ENCODE measurements at places on chromosomes 16 and 17.

GRCh38 chr17:60817192-60817591 is 139.5 kb downstream of the BCAS3 start:
- no peak for DNase-seq

DNA sequence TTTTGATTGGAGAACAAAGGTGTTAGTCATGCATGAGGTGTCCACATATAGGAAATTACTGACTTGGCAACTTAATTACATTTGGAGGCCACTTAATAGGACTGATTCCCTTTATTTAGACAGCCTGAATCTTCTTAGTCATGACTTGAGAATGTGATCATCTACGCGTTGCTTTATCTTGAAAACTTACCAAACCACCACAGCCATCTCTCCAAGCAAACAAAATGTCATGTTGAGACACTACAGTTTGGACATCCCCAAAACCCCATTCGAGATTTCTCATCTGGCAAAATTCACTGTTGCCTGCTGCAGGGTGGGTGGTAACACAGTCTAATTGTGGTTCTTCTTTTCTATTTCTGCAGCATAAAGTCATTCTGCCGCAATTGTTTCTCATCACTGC is 176.5 kb upstream of the CDH5 start:
- no peak for DNase-seq

DNA sequence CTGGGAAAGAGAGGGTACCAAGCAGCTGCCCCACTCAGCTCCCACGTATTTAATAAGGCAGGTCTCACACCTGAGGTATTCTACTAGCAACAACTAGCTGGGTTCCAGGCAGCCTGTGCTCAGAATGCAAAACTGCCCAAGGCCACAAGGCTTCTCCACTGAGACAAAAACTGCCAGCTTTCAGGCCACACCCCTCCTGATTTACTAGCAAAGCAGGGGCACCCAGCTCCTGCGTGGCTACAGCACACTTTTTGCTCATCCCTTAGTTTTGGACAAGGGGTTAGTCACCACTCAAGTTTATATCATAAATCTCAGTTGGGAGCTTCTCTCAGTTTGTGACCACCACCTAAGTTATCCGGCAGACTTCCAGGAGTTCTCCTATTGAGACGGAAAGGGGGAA is 494.6 kb downstream of the CDH11 start:
- DNase-seq, result no peak

DNA sequence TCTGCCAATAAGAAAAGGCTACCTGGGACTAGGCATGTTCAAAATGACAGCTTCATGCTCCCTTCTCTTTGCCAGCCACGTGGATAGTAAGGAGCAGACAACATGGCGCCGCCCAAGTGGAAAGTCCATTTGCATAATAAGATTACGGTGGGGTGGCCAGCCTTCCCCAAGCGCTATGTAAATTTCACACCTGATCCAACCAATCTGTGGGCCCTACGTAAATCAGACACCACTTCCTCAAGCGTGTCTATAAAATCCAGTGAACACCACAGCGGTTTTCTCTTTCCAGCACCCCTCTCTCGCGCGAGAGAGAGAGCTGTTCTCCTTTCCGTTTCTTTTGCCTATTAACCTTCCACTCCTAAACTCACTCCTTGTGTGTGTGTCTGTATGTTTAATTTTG is 140.3 kb upstream of the ERCC4 start:
- DNase-seq, result no peak

- DNase-seq, result no peak
Measured at GRCh38 chr16:88432753-88433152, 20.3 kb upstream of the ZFPM1 start.

- no peak for DNase-seq
Measured at GRCh38 chr16:3388325-3388724, 12.5 kb downstream of the ZSCAN32 start.

GRCh38 chr17:32261417-32261736 is 4.3 kb upstream of the RHBDL3 start:
- no peak for DNase-seq

DNA sequence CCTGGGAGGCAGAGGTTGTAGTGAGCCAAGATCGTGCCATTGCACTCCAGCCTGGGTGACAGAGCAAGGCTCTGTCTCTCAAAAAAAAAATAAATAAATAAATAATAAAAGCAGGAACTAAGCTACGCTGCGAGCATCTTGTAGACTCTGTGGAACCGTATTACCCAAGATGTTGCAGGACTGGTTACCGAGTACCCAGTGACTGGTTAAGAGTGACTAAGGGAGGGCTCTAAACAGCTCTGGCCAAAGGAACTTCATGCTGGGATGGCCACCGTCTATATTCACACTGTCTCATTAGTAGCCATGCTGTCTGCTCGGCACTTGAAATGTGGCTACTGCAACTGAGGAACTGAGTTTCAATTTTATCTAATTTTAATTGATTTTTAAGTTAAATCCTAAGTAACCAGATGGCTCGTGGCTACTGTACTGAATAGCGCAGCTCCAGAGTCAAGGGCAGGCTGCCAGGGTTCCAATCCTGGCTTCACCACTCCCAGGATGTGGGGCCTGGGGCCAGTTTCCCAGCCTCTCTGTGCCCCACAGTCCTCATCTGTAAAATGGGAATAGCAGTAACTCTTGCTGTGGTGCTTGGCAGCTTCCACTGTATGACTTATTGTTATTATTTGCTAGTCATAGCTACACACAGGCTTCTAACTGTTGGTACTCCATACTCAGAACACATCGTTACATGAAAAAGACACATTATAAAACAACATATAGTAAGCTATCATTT is 3.0 kb downstream of the NTAN1 start:
- no peak for DNase-seq

GRCh38 chr17:17890773-17891759 is 54.3 kb upstream of the SREBF1 start:
- peak; percentile 28 for DNase-seq

GRCh38 chr16:35744084-35744483 is 2284.7 kb downstream of the TP53TG3F start:
- no peak for DNase-seq

- DNase-seq, result no peak
Measured at GRCh38 chr16:67242138-67242730, 5.0 kb downstream of the FHOD1 start.

GRCh38 chr17:44333371-44333770 is 8.7 kb upstream of the SLC25A39 start:
- no peak for DNase-seq

- DNase-seq, result no peak
Measured at GRCh38 chr16:87927195-87927562, 9.2 kb downstream of the CA5A start.

DNA sequence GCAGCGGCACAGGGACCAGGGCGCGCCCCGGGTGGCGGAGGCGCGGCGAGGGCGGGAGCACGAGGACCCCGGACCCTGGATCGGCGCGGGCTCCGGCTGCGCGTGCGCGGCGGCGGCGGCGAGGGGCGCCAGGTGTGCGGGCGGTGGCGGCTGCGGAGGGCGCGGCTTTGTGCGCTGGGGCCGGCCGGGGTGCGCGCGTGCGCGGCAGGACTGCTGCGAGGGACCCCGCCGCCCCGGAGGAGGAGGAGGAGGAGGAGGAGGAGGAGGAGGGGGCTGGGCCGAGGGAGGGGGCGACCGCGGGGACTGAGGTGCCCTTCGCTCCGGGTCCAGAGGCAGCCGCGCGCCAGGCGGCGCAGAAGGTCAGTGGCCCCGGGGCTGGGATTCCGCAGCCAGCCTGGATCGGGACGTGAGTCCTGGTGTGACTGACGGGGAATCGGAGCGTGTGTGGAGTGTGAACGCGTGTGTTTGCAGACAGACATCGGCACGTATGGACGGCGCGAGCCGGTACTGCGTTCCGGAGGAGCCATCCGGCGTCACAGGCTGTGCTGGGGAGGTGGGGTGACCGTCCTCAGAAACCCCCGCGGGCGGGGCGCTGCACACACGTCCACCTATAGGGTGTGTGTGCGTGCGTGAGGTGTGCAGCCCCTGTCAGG is 19.5 kb upstream of the RAP1GAP2 start:
- DNase-seq, result no peak

DNA sequence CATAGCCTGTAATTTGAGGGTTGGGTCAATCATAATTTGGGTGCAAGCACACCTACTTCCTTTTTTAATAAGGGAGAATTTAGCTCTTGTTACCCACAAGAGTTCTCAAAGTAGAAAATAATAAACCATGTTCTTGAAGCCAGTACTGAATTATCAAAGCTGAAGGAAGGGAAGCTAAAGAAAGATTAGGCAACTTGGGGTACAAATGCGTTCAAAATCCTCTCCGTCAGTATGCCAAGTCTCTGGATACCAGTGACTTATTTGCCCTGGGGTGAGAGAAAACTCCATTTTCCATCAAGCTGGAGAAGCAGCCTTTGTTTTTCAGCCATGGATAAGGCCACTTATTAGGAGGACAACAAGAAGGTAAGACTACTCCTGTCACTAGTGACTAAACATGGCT is 23.5 kb upstream of the DHRS13 start:
- no peak for DNase-seq

GRCh38 chr17:64505340-64506200 is 519 bp downstream of the DDX5 start:
- DNase-seq, result peak; percentile 88

DNA sequence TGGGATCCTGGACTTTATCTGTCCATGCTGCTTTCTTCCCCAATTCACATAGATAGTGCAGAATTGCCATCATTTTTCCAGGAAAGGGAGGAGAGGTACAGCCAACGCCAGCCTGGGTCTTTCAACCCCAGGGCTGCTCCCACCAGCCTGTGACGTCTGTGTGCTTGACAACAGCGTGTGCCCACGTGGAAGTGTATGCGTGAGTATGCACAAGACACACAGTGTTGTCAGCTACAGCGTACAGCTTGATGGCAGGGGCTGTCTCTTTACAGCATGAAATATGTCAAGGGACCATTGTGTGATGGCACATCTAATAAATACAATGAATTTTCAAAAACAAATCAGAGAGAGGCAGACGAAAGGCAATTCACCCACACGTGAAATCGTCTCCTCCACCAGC is 62.3 kb downstream of the GSG1L start:
- no peak for DNase-seq

GRCh38 chr16:9092282-9092977 is 986 bp downstream of the HAPSTR1 start:
- DNase-seq, result peak; percentile 63

DNA sequence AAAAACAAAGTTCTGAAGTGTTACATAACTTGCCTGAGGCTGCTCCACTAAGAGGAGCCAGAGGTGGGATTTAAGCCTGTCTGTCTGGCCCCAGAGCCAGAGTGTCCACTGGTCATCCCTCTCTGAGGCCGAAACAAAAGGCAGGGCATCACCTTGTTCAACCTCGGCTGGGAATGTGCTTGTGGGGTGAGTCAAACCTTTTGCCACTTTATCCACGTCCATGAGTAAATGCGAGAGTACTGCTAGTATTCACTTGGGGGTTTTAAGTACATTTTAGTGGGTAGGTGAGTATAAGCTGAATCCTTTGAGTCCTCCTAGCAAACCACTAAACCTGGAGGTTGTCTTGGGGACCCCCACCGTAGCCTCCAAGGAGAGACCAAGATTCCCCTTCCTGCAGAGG is 103.5 kb downstream of the STX8 start:
- no peak for DNase-seq

DNA sequence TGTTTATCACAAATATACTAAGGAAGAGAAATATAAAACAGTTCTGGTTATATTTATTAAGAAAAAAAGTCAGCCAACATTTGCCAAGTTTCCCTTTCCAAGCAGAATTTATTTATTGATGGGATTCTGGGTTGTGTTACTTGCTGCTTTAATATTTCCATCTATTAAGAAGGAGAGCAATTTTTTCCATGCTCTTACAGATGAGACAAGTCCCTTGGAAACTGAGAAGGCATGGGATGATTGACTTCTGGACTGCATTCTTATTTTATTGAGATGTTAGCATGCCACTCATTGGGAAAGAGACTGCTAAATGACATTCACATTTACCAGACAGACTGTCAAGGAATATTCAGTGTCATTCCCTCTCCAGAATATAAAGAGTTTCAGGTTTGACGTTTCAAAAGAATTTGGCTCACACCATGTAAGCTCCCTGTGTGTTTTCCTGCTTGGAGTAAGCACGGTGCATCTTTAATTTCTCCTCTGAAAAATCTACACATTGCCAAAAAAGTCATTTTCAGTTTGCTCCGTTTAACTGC is 1565.2 kb upstream of the GOT2 start:
- no peak for DNase-seq

- DNase-seq, result no peak
Measured at GRCh38 chr17:52709724-52710123, 551.2 kb upstream of the CA10 start.

- DNase-seq, result peak; percentile 19
Measured at GRCh38 chr17:60151355-60151754, 1.6 kb downstream of the CA4 start.

- no peak for DNase-seq
Measured at GRCh38 chr16:27690608-27691007, 140.7 kb downstream of the KATNIP start.

DNA sequence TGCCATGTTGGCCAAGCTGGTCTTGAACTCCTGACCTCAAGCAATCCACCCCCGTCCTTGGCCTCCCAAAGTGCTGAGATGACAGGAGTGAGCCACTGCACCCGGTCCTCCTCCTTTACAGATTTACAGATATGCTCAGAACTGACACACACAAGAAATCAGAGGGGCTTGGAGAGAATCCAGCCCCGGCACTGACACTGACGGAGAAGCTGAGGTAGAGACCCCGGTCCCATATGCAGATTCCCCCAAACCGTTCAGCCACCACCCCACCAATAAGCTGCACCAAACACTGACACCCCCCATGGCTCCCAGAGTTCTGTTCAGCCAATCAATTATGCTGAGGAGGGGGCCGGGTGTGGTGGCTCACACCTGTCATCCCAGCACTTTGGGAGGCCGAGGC is 141.1 kb upstream of the RPH3AL start:
- no peak for DNase-seq

GRCh38 chr17:80822021-80822699 is 169.5 kb upstream of the CHMP6 start:
- no peak for DNase-seq

- DNase-seq, result no peak
Measured at GRCh38 chr17:29048440-29049368, 5.8 kb downstream of the PIPOX start.

DNA sequence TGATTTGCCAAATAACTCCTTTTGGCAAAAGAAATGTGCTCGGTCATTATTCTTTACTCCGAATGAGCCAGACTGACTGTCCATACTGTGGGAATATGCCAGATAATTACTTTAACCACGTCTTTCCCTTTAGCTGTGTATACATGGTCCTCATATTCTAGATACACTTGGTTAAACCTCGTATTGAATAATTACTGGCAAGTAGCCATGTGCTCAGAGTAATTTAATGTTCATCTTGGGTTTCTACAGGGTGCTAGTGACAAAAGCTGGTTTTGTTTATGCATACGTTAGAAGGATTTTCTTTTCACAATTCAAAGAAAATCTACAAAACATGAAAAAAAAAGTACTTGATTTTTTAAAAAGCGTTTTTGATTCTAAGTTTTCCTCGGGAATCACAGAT is 540.3 kb downstream of the KCNJ2 start:
- no peak for DNase-seq

- DNase-seq, result no peak
Measured at GRCh38 chr16:55480228-55480655, 1.2 kb downstream of the MMP2 start.

DNA sequence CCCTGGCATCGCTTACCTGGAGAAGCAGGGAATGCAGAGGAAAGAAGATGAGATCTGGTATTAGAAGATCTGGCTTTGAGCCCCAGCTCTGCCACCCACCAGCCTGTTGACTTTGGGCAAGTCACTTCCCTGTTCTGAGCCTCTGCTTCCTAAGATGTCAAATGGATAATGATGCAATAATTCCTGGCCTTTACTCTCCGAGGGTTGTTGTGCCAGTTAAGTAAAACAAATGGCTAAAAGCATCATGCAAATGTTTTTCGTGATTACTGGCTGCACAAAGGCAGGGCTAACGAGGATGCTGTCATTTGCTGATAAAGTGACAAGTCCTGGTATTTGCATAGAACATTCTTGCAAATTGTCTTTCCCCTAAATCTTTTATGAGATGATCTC is 1.3 kb upstream of the ZNF821 start:
- no peak for DNase-seq

Measured in central memory CD4-positive, alpha-beta T cell (primary cell).